ENCODE measurements at places on chromosomes 5 and 9. TPM values are rescaled to one million over a fixed set of nuclear protein-coding genes. Genes with fewer than 3 reads are reported as not detected.

The CAVIN4 gene
- not detected for total RNA-seq

The SPATA31A3 gene
- not detected for total RNA-seq

The TMEM267 gene
- 4.4 TPM for total RNA-seq

DNA sequence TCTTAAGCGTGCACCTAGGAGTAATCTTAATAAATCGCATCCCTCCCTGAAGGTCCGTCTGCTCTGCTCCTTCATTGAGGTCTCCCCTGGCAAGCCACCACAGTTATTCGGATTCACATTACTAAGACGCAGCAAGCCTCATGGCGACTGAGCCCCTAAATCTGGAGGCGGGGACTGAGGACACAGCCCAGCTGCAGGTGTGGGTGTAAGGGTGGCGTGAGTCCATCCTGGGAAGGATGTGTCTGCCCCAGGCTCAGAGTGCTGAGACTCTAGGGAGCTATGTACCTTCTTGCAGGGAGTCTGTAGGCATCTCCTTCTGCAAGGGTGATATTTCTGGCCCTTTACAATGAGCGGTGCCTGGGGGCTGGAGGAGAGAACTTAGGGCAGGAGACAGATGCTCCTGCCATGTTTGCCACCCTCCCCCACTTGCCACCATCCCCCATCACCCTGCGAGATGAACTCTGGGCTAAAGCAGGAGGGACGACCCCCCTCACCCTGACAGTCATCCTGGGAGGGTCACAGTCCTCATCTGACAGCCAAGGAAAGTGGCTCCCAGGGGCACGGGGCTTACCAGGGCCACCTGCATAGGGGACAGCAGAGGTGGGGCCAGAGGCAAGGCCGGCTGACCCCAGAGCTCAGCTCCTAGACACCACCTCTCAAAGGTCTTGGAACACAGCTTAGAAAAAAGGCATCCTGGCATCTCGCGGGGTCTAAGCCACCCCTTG lies 76.4 kb upstream of the FCN1 start:
- H3K27me3 ChIP-seq: no peaks in the 10 kb centered on the region
- peak; percentile 27 for DNase-seq
- H3K4me3 ChIP-seq: no peak overlapping the region
- H3K36me3 ChIP-seq: no peaks in the 10 kb centered on the region

The TAS2R1 gene
- total RNA-seq: not detected

GRCh38 chr5:146622391-146622790 lies 106.4 kb upstream of the GPR151 start:
- no peak overlapping the region for H3K27ac ChIP-seq
- no peaks in the 10 kb centered on the region for H3K4me1 ChIP-seq
- H3K27me3 ChIP-seq: no peaks in the 10 kb centered on the region
- no peak overlapping the region for H3K4me3 ChIP-seq

The TNFSF15 gene
- total RNA-seq: 2.3 TPM

All from Peyer's patch (tissue), 4 donors.